ENCODE measurements at places on chromosomes 3 and 15.
A peak's percentile ranks its signal among the peaks of the same experiment; 100 is the strongest.

DNA sequence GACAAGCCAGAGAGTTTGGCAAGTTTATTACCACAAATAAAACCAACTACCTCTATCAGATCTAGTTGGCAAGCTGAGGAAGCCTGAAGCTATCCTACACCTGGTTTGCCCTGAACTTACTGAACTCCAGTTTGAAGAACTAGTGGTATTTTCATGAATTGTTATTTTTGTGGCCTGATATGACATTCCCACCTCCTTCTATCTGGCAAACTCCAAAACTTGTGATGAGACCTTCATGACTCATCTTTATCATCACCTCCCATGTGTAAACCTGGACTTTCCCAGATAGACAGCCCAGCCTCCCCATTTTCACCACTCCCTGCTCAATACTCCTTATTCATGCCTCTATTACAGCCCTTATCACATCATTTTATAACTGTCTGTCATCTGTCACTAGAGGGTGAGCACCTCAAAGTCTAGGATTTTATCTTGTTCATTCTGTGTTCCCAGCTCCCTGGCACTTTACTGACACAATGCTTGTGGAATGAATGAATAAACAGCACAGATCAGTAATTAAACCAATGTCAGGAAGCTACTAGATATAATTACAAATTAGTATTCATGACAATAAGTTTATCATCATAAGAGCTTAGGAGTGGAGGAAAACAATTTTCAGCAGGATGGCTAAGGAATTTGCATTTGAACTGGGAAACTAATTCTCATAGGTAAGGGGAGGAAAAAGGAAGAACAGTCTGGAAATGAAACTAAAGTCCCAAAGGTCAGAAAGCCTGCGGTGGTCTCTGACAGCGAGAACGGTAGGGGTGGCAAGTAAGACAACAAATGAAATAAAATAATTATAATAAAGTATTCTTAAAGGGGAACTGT, 13.2 kb upstream of the TRANK1 start:
- DNase-seq: no peak

GRCh38 chr3:122003112-122003511, 18.9 kb downstream of the ILDR1 start:
- peak; percentile 66 for DNase-seq

DNA sequence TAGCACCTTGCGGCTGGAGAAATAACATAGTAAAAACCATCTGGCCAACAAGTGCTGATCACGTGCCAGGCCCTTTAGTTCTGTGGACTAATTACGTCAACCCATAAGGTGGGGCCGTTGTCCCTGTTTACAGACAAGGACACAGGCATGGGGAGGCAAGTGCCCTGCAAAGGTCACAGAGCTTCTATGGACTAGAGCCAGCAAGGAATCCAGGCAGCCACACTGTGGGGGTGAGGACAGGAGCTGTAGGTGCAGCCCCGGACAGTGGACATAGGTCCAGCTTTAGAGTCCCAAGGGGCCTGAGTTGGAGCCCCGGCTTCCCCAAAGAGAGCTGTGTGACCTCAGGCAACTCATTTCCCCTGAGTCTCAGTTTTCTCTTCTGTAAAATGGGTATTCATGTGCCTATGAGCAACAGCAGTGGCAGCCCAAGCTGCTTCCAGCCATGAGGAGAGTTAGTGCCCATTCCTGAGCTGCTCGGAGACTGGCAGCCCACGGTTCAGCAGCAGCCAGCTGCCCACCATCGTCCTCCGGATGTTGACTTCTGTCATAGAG, 13.9 kb downstream of the CHST13 start:
- no peak for DNase-seq

- DNase-seq: no peak
Measured at GRCh38 chr15:82186719-82187406, 75.7 kb downstream of the EFL1 start.

GRCh38 chr15:91620229-91620628, 233.3 kb upstream of the SLCO3A1 start:
- no peak for DNase-seq

GRCh38 chr3:197248341-197248740, 50.1 kb downstream of the DLG1 start:
- DNase-seq: no peak

- no peak for DNase-seq
Measured at GRCh38 chr15:87739081-87739480, 517.5 kb downstream of the NTRK3 start.

GRCh38 chr3:11592445-11593298, 51.0 kb downstream of the VGLL4 start:
- no peak for DNase-seq

GRCh38 chr3:179036626-179037300, 34.8 kb downstream of the ZMAT3 start:
- DNase-seq: no peak

GRCh38 chr3:17032407-17033034, 147.8 kb downstream of the PLCL2 start:
- no peak for DNase-seq

GRCh38 chr3:46578973-46579755, 13.1 kb upstream of the LRRC2 start:
- DNase-seq: no peak

DNA sequence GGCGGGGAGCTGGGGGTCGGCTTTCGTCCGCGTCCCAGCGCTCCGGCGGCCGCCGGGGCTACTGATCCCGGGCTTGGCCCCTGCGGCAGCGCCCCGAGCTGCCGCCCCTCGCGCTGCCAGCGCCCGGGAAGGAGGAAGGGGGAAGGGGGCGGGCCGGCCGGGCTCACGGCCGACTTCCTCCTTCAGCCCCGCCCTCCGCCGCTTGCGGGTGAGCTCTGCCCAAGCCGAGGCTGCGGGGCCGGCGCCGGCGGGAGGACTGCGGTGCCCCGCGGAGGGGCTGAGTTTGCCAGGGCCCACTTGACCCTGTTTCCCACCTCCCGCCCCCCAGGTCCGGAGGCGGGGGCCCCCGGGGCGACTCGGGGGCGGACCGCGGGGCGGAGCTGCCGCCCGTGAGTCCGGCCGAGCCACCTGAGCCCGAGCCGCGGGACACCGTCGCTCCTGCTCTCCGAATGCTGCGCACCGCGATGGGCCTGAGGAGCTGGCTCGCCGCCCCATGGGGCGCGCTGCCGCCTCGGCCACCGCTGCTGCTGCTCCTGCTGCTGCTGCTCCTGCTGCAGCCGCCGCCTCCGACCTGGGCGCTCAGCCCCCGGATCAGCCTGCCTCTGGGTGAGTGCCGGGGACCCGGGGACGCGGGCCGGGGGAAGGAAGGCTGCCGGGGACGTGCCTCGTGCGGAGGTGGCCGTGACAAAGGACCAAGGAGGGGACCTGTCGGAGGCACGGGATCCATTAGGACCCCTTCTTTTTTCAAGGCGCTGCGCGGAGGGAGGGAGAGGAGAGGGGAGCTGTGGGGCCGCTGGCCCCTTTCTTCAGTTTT, at the start of gene SEMA4B:
TSS of gene SEMA4B (plus strand) at position 201 of the 814 bp plus-strand sequence. CDS start at position 450, 249 bp downstream.
- DNase-seq: peak; percentile 92

DNA sequence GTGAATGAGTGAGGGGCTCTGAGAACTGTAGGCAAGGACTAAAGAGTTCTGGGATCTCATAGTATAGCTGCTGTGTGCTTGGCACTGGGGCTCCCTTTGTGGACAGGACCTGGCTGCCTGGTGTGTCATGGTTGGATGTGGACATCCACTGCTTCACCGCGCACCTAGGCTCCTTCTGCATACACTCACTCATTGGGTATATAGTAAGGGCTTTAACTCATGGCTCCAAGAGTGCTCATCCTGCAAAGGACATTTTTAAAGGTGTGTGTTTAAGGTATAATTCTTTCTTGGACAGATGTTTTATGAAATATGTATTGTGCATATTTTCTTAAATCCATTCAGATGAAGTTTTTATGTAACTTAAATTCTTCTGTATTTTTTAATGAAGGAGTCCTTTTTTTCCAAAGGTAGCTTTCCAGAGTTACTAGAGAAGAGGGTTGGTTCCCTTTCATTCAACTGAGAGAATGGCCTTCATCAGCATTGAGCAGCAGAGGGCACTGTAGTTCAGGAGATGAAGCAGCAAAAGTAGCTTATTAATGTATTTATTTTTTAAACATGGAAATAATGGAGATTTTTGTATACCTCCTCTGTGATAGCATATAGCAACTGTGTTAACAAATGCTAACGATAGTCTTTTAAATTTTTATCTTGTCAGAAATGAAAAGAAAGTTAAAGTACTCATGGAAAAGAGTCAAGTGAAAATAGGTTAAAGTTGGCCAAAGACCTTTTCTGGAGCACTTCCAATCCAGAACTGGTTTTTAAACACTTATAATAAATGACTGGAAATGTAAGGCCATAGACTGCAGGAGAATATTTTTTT, 25.2 kb downstream of the OXNAD1 start:
- DNase-seq: peak; percentile 85

- no peak for DNase-seq
Measured at GRCh38 chr15:41928637-41929620, 35.1 kb upstream of the SPTBN5 start.

DNA sequence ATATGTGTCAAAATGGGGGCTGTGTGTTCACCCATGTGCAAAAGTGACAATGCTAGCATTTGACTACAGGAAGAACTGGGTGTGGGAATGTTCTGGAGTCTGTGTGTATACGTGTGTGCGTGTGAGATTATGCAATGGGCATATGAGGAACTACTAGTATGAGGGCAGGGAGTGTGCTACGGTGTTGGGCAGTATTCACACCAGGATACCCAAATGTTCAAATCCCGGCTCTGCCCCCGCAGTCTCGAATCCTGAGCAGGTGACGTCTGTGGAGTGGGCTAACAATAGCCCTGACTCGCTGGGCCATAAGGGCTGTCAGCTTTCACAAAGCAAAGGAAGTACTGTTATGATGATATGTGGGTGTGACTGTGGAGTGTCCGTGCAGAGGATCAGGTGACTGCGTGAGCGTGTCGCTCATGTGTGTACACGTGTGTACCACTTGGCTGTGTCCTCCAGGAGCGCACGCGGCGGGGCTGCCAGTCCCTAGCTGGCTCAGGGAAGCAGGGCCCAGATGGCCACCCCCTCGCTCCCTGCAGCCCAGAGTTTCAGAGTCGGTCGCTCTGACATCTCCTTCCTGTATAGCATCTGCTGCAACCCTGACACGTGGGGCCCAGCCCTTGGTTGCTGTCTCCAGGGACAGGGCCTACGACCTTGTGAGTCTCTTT, 27.2 kb downstream of the IQSEC1 start:
- peak; percentile 83 for DNase-seq

- DNase-seq: no peak
Measured at GRCh38 chr15:93583968-93584367, 495.0 kb upstream of the RGMA start.

GRCh38 chr3:117761703-117762620, 1052.4 kb downstream of the TUSC7 start:
- DNase-seq: no peak

DNA sequence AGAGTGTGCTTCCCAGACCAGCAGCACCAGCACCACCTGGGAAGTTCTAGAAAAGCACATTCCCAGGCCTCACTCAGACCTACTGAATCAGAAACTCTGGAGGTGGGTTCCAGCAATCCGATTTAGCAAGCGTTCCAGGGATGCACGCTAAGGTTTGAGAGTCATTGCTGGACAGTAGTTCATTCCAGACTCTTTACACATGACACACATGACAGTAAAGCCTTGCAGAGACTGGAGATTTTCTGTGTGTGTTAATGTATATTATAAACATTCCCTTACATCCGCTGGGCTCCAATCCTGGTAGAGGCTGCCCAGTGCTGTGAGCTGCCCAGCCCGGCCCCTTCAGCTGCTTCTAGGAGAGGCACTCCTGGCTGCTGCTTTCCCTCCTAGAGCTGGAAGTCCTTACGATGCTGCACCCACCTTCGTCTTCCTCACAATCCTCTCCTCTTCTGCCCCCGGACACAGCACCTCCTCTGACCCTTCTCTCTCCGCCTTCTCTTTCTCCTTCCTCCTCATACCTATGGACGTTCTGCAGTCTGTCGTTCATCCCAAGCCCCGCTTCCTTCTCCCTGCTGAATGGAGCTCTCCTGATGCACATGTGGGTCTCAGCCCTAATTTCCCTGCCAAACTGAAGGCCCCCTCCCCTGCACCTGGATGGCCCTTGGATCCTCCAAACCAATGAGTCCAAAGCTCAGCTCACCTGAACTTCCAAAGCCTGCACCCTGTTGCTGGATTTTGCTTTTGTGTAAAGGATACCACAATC, 44.4 kb downstream of the ITGA11 start:
- no peak for DNase-seq

GRCh38 chr3:126983276-126983652, 349 bp downstream of the PLXNA1 start:
- DNase-seq: no peak

- DNase-seq: no peak
Measured at GRCh38 chr3:155890671-155891190, 20.3 kb downstream of the GMPS start.

- no peak for DNase-seq
Measured at GRCh38 chr3:55030938-55031337, 103.1 kb upstream of the LRTM1 start.

GRCh38 chr3:116863822-116864589, 154.4 kb downstream of the TUSC7 start:
- DNase-seq: peak; percentile 45

DNA sequence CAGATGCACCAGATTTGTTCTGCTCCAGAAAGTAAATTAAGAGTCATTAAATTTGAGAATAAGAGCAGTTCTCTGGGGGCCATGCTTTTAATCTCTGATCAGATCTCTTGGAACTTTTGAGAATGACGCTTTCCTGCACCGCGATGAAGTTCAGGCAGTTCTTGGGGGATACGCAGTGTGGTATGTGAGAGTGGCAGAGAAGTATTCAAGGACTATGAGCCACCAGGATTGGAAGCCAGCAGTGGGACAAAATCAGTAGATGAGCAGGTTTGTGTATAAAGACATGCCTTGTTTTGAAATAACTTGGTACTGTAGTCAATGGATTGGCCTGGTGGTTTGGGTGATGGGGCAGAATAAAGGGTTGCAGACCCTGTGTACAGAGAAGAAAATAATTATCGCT, 483.6 kb downstream of the ERC2 start:
- DNase-seq: no peak

GRCh38 chr3:112304611-112305010, 10.6 kb upstream of the SLC9C1 start:
- no peak for DNase-seq

DNA sequence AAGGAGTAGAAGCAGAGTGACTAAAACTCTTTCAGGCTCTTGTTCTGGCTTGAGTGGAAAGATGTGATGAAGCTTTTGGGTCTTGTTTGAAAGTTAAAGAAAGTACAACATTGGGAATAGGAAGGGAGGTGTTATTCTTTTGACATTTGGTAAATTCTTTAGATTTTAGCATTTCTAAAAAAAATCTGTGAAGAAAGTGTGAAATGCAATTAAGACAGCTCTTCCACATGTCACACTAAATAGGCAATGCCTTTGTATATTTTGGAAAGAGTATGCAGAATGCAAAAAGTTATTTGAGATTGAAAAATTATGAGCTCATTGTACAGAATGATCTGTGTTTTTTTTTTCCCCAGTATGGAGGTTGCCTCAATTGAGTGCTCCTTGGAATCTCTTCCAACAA, 532.2 kb upstream of the DPPA4 start:
- no peak for DNase-seq

GRCh38 chr15:93716615-93717231, 514.6 kb upstream of the MCTP2 start:
- no peak for DNase-seq

- DNase-seq: no peak
Measured at GRCh38 chr3:166456286-166456685, 619.1 kb upstream of the BCHE start.
